ENCODE measurements at places on chromosomes 12 and 14. TPM values are rescaled to one million over a fixed set of nuclear protein-coding genes. Genes with fewer than 3 reads are reported as not detected.

AICDA gene
- total RNA-seq = 0.40 TPM

CMA1 gene
- 2.3 TPM for total RNA-seq

RNU4-1 gene
- total RNA-seq = 1,748 TPM

LEMD3 gene
- 33.7 TPM for total RNA-seq

LRFN5 gene
- 10.9 TPM for total RNA-seq

DNA sequence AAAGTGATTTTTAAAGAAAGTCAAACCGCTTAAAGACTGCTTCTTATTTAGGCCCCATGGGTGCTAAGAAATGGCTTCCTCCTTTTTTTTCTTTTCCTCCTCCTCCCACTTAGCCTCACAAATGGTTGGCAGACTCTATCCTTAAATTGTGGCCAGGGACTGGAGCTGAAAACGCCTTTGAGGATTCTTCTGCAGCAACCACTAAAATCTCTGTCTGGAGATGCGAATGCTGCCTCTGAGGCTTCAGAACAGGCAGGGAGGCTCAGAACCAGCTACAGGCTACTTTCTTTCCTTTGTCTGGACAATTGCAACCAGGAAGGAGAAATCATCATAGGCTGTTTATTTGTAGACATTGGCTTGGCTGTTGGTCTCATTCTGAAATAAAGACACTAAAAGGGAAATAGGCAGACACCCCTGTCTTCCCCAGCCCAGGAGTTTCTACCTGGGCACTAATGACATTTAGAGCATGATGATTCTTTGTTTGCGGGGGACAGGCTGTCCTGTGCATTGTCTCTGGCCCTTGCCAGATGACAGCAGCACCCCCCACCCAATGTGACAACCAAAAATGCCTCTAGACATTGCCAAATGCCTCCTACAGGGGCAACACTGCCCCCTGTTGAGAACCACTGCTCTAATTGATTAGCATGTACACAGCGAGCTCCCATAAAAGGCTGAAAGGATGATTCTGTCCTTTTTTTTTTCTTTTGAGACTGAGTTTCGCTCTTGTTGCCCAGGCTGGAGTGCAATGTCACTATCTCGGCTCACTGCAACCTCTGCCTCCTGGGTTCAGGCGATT lies 50.3 kb downstream of the MAP1LC3B2 start:
- no peak for DNase-seq

DNA sequence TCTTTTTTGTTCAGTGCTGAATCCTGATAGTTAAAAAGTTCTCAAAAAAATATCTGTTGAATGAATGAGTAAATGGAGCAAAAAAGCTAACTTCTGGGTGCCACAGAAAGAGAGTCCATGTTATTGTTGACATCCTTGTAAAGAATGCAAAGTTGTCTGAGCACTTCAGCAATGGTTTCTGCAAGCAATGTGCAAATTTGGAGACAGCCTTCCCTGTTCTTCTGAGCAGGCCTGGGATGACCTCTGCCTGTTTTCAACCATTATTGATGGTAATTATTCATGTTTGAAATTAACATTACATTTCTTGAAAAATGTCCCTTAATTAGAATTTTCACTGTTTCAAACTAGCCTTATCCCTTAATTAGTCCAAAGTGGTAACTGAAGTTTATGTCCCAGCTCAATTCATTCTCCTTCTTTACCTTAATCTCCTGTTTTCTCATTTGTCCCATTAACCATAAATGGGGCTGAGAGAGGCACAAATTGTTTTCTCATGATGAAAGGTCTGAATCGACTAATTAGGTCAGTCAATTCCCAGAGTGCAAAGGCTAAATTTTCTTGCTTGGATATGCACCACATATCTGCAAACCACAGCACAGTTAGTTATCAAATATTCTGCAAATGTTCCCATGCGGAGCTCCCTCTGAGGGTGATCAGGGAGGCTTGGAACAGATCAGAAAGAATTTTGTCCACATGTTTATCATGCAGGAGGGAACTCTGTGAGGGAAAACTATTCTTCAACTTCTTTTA lies 139.4 kb upstream of the KRR1 start:
- no peak for DNase-seq

DNA sequence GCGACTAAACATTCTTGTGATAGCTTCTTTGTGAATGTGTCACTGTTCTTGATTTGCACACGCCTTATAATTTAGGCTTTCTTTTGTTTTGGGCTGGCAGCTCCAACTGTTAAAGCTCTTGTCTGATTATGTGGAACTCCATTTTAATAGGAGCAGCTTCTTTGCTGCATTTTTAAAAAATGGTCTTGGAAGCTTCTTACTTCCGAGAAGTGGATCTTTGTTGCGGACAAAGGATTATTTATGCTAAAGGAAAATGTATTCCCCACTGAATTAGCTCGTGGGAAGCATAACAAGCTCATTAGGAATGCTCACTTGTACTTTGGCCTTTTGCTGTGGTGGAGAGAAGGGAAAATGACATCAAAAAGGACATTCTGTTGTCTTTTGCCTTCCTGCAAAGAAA lies 20.0 kb downstream of the GAS2L3 start:
- no peak for DNase-seq

- DNase-seq = no peak
These were observed 56.3 kb upstream of the KCNA5 start for GRCh38 chr12:4987076-4988046.

DNA sequence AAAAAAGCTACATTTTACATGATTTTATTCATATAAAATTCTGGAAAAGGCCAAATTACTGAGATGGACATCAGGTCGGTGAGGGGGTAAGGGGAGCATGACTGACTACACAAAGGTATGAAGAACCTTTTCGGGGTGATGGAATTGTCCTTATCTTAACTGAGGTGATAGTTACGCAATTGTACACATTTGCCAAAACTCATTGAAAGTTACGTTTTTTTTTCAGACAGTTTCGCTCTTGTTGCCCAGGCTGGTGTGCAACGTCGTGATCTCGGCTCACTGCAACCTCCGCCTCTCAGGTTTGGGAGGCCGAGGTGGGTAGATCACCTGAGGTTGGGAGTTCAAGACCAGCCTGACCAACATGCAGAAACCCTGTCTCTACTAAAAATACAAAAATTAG lies 29.4 kb upstream of the PLEKHG3 start:
- DNase-seq = no peak

GRCh38 chr12:82436354-82436753 lies 78.0 kb downstream of the METTL25 start:
- DNase-seq = no peak

GRCh38 chr14:70658899-70659298 lies 17.2 kb downstream of the TTC9 start:
- no peak for DNase-seq

DNA sequence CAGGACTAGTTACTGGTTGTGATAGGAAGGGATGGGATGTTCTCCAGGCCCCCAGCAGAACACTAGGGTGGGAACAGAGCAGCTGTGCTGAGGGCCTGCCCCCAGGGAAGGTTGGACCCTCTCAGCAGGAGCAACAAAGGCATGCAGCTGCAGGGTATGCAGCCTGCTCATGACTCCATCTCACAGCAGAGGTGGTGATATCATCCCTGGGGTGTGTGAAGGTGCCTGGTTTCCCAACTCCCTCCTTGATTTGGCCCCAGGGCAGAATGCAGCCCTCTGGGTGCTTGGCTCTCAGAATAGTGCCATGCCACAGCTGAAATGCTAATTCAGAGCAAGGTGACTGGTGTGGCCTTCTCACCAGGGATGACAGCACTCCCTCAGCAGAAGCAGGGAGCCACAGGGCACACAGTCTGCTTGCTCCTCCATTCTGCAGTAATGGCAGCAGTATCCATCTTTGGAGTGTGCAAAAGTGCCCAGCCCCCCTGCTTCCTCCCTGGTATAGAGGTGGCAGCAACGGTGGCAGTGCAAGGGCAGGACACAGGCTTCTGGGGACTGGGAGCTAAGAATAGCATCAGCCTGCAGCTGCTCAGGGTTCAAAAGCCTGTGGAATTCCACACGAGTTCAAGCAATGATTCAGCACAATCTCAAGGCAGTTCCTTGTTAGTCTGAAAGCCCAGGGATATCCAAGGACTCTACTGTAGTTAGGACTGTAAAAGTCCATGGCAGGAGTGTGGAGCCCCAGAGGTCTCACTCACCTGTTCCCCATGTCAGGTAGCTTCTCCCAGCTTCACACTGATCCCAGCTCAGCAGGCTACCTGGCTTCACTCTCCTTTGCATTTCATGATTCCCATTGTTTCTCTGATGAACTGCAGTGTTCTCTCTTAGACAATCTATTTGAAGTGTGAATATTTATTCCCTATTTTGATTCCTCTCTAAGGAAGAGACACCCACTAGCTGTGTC lies 298.1 kb upstream of the FOXG1 start:
- no peak for DNase-seq

GRCh38 chr12:72191761-72192160 lies 80.4 kb upstream of the TRHDE start:
- DNase-seq = no peak

DNA sequence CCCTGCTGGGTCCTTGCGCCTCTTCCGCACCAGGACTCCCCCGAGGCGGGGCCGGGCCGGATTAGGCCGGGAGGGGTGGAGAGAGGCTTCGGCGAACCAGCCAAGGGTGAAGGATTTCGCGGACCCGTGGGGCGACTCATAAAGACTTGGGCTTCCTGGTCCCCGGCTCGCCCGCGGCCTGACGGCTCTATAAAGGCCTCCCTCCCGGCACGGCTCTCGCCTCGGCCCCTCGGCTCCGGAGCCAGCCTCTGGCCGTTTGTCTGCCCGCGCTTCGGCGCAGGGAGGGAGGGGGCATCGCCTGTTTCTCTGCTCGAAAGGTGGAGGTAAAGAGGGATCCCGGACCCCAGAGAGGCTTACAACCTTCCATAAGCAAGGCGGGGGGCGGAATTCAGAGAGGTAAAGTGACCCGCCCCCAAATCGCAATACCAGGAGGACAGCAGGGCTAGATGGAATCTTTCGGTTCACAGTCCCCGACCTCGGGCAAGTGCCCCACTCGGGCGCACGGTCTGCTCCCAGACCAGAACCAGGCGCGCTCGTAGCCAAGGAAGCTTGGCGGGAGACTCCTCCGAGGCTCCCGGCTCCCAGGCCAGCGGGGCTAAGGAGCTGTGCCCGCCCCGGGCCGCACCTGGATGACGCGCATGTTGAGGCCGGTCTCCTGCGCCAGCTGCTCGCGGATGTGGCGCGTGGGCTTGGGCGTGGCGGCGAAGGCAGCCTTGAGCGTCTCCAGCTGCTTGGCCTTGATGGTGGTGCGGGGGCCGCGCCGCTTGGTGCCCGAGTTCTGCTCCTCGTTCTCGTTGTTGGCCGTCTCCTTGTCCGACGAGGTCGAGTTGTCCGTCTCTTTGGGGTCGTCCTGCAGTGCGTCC lies 3.9 kb downstream of the LHX5 start:
- DNase-seq = no peak

- DNase-seq = no peak
These were observed 90.9 kb downstream of the GPR65 start for GRCh38 chr14:88095791-88096190.
